ENCODE measurements at places on chromosomes 4 and X.

DNA sequence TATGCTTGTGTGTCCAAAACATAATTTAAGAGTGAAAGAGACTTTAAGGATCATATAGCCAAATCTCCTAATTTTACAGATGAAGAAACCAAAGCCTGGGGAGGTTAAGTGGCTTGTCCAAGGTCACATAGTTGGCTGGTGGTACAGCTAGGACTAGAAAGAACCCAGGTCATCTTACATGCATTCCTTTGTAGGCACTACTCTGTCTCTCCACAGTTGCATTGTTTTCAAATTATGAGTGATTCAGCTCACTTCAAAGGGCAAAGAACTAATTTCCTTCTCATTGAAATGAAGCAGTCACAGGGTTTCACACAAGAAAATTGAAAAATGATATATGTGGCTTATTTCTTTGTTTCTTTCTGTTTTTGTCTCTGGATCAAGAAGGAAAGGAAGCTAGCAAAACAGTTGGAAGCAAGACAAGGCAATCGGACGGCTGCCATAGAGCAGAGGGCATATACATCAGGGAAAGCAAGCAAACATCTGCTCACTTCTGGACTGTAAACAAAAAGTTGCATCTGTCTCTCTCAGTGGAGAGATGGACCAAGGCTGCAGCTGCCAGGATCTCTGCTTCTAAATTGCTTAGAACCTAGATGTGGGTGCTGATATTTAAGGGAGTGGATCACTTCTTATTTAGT, 107.5 kb upstream of the AMOT start:
- no peak for DNase-seq

DNA sequence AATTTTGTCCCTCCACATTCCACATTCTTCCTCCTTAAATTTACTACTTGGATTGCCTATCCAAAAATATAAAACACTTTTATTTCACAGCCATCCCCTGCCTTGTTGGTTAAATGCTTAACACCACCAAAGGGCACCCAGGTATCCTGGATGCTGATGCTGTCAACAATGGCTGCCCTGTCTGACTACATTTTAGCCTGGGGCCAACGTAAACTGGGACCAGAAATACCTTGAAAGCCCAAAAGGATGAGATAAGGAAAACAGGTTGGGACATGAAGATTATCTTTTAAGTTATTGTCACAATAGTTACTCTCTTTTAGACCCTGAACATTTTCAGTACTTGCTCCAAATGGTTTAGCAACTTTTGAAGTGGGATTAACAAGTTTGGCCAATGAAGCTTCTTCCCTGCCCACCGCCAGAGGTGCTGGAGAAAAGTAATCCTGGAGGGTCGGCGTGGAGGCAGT, 775 bp upstream of the YIPF6 start:
- DNase-seq: no peak

DNA sequence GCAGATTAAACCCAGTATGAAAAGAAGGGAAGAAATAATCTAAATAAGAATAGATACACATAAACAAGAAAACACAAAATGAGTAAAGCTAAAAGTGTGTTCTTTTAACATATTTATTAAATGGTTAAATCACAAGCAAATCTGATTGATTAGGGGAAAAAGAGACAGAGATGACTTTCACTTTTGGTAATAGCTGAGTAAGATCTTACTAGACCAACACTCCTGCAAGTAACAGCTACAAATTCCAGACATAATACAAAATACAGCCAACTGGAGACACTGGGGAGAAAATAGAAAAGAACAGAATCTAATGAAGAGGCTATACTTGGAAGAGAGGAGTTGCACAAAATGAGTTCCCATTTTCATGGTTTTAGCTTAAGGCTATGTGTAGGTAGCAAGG, 33.5 kb downstream of the OR13H1 start:
- no peak for DNase-seq

GRCh38 chr4:147923854-147924253, 192.0 kb downstream of the ARHGAP10 start:
- DNase-seq: no peak

DNA sequence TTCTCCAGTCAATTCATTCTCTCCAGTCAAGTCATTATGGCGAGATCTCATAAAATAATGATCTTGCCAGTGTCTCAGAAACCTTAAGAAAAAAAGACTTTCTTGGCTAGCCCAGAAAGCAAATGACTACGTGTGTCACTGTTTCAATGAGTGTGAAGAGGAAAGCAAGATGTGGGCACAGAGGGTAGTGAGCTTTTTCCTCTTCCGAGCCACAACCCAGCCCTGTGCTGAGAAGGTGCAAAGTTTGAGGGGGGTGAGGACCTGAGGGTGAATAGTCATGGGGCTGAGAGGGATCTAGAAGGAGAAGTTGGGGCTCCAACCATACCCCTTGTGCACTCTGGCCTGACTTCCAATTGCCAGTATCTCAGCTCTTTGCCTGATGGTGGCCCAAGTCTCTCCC, 85.6 kb upstream of the EGFL6 start:
- no peak for DNase-seq

- no peak for DNase-seq
Measured at GRCh38 chr4:88457307-88458103, 586 bp downstream of the HERC5 start.

DNA sequence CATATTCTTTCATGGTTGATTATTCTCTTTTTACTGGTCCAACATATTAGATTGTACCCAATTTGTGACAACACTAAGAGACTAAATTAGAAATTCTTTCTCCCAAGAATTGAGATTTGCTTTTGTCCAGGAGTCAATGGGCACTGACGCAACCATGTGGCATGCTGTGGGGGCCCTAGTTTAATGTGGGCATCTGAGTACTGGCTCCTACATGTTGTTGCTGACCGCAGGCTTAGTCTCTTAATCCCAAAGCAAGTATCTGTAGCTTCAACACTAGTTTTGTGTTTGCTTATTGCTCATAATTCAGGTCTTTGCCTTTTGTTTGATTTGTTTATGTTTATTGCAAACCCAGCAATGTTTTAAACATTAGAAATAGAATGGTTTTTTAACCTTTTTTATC, 263.4 kb upstream of the NDST4 start:
- no peak for DNase-seq

- no peak for DNase-seq
Measured at GRCh38 chr4:22607382-22607781, 85.4 kb upstream of the GBA3 start.

DNA sequence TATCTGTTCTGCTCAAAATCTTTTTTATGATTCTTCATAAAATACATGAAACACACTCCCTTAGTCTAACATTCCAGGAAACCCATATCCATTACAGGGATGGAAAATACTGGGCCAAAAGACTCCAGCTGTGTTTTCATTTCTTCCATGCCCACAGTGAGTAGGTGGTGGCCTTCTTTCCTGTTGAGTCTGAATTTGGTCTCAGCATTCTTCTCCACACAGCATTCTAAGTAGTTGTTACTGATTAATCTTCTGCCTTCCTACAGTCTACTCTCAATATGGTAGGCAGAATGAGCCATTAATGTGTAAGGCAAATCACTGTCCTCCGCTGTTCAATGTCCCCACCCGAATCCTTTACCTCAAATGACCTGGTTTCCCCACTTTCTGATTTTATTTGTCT, 370.6 kb upstream of the RPS6KA3 start:
- no peak for DNase-seq

GRCh38 chrX:12425496-12425895, 287.2 kb downstream of the FRMPD4 start:
- no peak for DNase-seq

- DNase-seq: no peak
Measured at GRCh38 chr4:141669501-141669900, 33.1 kb downstream of the IL15 start.

DNA sequence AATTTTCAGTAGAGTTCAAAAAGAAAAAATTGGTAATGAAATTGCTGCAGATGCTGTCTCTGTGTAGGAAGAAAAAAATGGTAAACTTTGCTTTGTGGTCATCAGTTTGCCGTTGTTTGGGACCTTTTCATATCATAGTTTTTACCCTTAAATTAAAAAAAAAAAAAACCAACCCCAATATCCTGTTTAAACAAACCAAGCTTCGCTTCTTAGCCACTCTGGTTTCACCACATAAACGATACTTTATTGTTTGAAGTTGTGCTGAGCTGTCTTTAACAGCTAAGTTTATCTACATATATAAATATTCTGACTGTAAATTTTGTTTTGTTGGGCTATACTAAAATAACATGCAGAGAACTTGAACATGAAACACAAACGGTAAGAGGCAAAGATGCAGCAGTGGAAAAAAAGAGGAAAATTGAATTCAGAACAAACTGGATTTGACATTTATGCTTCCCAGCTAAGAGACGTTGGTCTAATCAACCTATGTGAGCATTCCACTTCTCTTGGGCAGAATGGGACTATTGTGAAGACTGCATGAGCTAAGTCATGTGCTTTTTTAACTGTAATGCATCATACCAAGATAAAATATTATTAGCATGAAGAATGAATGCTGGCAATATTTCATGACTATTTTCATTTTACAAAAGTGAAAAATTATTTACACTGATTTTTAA, 15.7 kb upstream of the H2AZ1 start:
- no peak for DNase-seq

- no peak for DNase-seq
Measured at GRCh38 chr4:111216791-111217190, 593.9 kb upstream of the PITX2 start.

- DNase-seq: no peak
Measured at GRCh38 chr4:15547392-15547791, 77.7 kb downstream of the CC2D2A start.

DNA sequence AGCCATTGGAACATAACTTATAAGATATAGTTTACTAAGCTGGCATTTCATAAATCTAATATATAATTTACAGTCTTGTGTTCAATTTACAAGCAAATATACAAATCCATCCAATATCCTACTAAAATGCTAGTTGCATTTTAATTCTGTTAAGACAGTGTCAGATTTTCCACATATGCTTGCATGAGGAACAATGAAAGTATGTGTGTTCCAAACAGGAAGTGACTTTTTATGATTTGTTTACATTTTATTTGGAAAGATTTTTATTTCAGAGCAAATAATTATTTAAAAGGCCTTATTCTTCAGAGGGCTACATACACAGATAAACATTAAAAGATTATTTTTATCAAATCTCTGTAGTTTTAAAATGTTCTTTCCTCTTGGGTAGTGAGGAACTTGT, 130.1 kb downstream of the KLHL34 start:
- no peak for DNase-seq

GRCh38 chrX:50691820-50692219, 122.2 kb downstream of the SHROOM4 start:
- DNase-seq: no peak

DNA sequence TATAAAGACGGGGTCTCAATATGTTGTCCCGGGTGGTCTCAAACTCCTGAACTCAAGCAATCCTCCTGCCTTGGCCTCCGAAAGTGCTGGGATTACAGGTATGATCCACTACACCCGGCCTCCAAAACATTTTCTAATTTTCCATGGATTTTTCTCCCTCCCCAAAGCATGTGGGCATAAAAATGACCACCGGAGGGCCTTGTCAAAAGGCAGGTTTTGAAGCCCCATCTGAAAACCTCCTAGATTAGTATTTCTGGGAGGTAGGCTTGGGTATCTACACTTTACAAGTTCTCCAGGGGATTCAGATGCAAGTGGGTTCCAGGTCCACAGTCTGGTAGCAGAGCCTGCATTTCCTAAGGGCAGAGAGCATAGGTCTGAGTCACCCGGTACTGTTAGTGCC, 1.4 kb upstream of the GPR173 start:
- no peak for DNase-seq

DNA sequence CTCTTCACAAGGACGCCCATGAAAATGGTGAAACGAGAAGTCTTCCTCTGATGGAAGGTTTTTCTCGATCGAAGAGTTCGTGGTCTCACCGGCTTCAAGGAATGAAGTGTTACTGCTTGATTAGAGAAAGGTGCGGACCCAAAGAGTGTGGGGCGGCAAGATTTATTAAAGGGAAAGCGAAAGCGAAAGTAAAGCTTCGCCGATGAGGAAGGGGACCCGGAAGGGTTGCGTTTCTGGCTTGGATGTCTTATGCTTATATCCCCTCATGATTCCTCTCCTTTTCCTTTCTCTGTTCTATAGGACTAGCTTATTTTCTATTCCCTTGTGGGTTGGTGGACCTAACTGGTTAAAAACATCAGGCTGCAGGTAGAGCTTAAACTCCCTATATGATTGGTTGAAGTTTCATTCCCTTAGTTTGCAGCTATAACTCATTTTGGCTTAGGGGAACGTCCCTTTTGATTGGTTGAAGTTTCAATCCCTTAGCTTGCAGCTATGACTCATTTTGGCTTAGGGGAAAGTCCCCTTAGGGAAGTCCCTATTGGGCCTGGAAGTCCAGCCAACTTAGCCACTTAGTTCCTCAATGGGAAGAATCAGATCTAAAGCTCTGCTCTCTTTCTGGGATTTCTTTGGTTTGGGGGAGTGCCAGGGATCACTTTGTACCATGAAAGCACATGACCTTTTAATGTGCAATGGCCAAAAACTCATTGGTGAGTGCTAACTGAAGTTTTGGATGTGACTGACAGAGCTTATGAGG, 1025.0 kb upstream of the PCDH10 start:
- no peak for DNase-seq

GRCh38 chr4:100649417-100649816, 131.6 kb upstream of the EMCN start:
- DNase-seq: no peak

- DNase-seq: no peak
Measured at GRCh38 chr4:76300012-76300411, 6.5 kb upstream of the STBD1 start.

DNA sequence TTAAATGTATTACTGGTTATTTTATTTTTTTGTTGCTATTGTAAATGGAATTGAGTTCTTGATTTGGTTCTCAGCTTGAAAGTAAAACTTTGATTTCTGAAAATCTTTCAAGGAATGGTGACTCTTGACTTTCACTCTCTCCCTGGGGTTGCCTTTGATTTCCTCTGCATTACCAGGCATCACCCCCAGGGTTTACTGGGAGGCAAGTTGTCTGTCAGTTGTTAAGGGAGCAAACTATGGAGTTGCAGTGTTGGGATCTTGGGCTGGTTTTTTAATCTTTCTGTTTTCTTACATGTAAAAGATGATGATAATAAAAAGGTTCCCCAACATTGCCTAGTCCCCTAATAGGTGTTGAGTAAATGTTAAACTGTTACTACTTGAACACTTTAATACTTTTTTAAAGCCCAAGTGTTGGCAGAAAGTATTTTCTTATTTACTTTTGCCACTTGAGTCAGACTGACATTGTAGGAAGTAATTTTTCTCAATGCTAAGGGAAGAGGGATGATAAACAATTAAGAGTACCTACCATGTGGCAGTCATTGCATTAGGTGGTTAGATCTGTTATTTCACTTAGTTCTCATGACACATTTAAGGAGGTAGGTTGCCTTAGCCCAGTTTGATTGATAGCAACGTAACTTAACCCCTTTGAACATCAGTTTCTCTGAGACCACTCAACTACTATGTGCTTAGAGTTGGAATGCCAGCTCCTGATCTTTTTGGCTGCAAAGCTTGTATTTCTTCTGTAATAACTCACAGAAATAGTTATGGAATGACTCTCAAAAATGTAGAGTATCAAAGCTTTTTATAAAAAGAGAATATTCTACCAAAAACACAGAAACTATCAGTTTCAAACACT, 67.1 kb downstream of the DCLK2 start:
- DNase-seq: no peak

DNA sequence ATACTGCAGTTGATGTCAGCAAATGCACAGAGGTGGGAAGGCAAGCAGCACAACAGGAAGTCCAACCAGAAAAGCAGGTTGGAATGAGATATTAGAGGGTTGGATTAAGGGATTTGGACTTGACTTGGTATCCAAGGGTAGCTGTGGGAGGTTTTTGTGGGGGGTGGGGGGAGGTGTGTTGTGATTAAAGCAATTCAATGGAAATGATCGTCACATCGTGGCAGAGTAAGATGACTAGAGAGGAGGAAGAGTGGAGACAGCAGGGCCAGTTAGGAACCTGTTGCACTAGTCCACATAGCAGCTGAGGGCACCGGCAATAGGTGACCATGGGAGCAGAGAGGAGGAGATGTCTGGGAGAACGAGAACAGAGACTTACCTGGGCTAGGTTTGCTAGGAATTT, 2.4 kb downstream of the SLC25A43 start:
- no peak for DNase-seq

All from activated effector memory CD4-positive, alpha-beta T cell treated with Interleukin-2 at 50 U/mL for 16 hours (primary cell).